ENCODE measurements at places on chromosomes 2 and 18. TPM values are rescaled to one million over a fixed set of nuclear protein-coding genes. Genes with fewer than 3 reads are reported as not detected.

The TXNDC2 gene
- 0.26 TPM for total RNA-seq

- DNase-seq = no peak
Observed at GRCh38 chr2:157245846-157246764, 11.4 kb upstream of the GALNT5 start.

- DNase-seq = peak; percentile 50
Observed at GRCh38 chr2:97761192-97761591, 47.8 kb downstream of the ZAP70 start.

GRCh38 chr2:33421820-33422219 lies 54.6 kb upstream of the RASGRP3 start:
- no peak for DNase-seq

- DNase-seq = no peak
Observed at GRCh38 chr18:43081396-43081795, 34.1 kb downstream of the RIT2 start.

All from activated T-helper 1 cell treated with anti-CD3 and anti-CD28 coated beads, Interleukin-12 subunit alpha, Interleukin-12 subunit beta, Interleukin-2, Interleukin-4 antibody, amounts not matched to agents 30 ng/mL and 10 ng/mL and 1 ng/mL, durations not matched to agents 14 hours and 24 hours and 36 hours (primary cell).